ENCODE measurements at places on chromosomes 16 and 17. TPM values are rescaled to one million over a fixed set of nuclear protein-coding genes. Genes with fewer than 3 reads are reported as not detected.

The TAT gene
- not detected for polyA plus RNA-seq

The SLC38A8 gene
- polyA plus RNA-seq = not detected

The CNTROB gene
- 3.7 TPM for polyA plus RNA-seq

The ADAD2 gene
- polyA plus RNA-seq = not detected

The SLFN14 gene
- polyA plus RNA-seq = not detected

The ABCA8 gene
- 5.3 TPM for polyA plus RNA-seq

The MRPS23 gene
- polyA plus RNA-seq = 103 TPM

The ITGA2B gene
- not detected for polyA plus RNA-seq

The MPV17L gene
- polyA plus RNA-seq = 4.5 TPM

The HEATR9 gene
- polyA plus RNA-seq = not detected

The GP1BA gene
- polyA plus RNA-seq = 0.38 TPM

The RHOT1 gene
- polyA plus RNA-seq = 297 TPM

The LRRC37A3 gene
- polyA plus RNA-seq = 3.1 TPM

The OR1F1 gene
- polyA plus RNA-seq = not detected

The HCRT gene
- not detected for polyA plus RNA-seq

The GNGT2 gene
- not detected for polyA plus RNA-seq

The SPATA32 gene
- not detected for polyA plus RNA-seq

The ASGR2 gene
- polyA plus RNA-seq = 0.57 TPM

The SMPD3 gene
- 0.42 TPM for polyA plus RNA-seq

The RMI2 gene
- 1.8 TPM for polyA plus RNA-seq

The KRTAP17-1 gene
- polyA plus RNA-seq = not detected

The TBC1D28 gene
- polyA plus RNA-seq = not detected

The CACNG4 gene
- 0.27 TPM for polyA plus RNA-seq

The ST6GALNAC1 gene
- polyA plus RNA-seq = not detected

The CNGB1 gene
- polyA plus RNA-seq = not detected

The EPX gene
- polyA plus RNA-seq = not detected

The TMEM256 gene
- 161 TPM for polyA plus RNA-seq

The SEZ6 gene
- polyA plus RNA-seq = 8.5 TPM

The HASPIN gene
- polyA plus RNA-seq = not detected

The GPR139 gene
- polyA plus RNA-seq = not detected

The ZPBP2 gene
- polyA plus RNA-seq = not detected

The HOXB8 gene
- polyA plus RNA-seq = not detected

The TEX19 gene
- polyA plus RNA-seq = not detected

The ENO3 gene
- polyA plus RNA-seq = 2.1 TPM
